ENCODE measurements at places on chromosomes 16 and 17.

GRCh38 chr16:12881740-12882139, 19.7 kb upstream of the SHISA9 start:
- no peak for DNase-seq

GRCh38 chr16:53216798-53217197, 162.0 kb downstream of the CHD9 start:
- no peak for DNase-seq

DNA sequence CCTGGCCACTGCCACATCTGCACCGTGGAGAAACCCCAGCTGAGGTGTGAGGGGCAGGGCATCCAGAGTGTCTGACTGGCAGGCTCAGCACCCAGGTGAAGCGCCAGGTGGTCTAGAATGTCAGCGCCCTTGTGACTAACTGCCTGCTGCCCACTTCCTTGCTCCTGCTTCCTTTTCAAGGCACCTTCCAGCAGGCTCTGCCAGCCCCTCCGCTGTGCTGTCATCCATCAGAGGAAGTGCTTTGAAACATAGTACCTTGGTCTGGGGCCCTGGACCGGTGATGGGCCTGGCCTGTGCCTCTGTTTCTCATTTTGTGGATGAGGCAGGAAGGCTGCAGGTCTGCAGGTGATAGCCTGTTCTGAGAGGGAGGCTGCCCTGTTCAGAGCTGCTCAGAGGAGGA, 5.5 kb downstream of the SPNS2 start:
- no peak for DNase-seq

DNA sequence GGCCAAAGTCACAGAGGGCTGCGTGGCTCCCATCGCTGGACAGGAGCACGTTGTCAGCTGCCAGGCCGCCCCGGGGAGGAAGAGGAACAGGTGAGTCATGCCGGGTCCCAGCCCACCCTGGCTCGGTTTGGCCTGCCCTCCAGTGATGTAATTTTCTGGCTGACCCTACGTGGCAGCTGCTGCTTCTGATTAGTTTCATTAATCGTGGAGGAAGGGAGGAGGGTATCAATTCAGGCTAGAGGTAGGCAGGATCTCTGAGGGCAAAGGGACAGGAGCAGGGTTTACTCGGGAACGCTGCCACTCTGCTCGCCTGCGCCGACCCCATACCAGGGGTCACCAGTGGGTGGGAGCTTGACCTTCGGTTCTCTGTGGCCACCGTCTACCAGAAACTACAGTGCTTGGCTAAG, 11.7 kb upstream of the SPATA32 start:
- no peak for DNase-seq

DNA sequence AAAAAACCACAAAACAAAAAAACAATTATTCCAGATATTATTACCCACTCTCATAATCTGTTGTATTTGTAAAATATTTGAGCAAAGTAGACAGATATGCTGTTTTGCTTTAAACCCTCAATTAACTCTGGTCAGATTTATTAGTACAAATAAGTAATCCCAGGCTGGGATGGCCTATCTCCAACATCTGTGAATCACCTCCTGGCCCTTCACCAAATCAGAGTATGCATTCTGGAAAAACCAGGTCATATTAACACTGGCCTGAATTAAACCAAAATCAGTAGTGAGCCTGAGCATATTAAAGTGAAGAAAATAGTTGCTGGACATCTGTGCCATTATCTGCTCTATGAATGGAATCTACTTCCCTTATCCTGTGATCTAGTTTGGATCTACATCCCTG, 41.0 kb downstream of the STAT3 start:
- no peak for DNase-seq

GRCh38 chr17:41619036-41619926, 5.1 kb downstream of the KRT17 start:
- no peak for DNase-seq

DNA sequence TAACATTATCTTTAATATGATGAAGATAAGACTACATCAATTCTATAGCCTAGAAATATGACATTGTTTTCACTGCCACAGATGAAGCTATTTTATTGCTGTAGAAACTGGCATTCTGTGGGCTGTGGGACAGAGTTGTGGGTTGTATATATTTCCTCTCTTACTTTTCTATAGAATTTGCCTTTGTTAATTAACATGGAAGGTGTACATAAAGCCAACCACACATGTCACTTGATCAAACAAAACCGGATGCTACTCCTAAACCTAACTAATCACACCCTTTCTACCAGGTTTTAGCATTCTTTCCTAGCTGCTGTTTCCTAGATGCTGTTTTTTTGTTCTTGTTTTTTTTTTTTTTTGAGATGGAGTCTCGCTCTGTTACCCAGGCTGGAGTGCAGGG, 81.2 kb upstream of the ATP2A3 start:
- no peak for DNase-seq

DNA sequence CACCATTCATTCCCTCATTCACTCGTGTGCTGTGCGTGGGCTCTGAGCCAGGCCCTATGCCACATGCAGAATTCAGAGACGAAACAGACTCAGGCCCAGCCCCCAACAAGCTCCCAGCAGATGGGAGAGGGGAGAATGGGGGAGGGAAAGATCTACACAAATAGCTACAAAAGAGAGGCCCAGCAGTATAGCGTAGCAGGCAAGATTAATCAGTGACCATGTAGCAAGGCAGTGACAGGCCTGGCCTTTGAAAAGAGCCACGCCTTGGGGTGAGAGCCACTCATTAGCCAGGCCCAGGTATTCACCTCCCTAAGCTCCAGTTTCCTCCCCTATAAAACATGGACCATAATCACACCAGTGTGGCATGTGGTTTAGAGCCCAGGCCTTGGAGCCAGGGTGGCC, 16.4 kb upstream of the KRT19 start:
- DNase-seq = no peak

GRCh38 chr16:8436931-8437330, 153.4 kb downstream of the TMEM114 start:
- DNase-seq = no peak

- no peak for DNase-seq
Measured at GRCh38 chr17:19357761-19358160, 4.8 kb downstream of the B9D1 start.

- DNase-seq = peak; percentile 72
Measured at GRCh38 chr17:38703742-38704605, 1.1 kb upstream of the MLLT6 start.
